CD4-positive, alpha-beta T cell (primary cell): ENCODE measurements at places on chromosomes 5 and 9.

- no peak for DNase-seq
Observed at GRCh38 chr9:79189511-79189924, 382.2 kb upstream of the TLE4 start.

GRCh38 chr5:168234133-168234532 lies 57.3 kb upstream of the WWC1 start:
- DNase-seq: no peak

GRCh38 chr5:58459146-58460001 lies 512 bp downstream of the PLK2 start:
- no peak for DNase-seq

DNA sequence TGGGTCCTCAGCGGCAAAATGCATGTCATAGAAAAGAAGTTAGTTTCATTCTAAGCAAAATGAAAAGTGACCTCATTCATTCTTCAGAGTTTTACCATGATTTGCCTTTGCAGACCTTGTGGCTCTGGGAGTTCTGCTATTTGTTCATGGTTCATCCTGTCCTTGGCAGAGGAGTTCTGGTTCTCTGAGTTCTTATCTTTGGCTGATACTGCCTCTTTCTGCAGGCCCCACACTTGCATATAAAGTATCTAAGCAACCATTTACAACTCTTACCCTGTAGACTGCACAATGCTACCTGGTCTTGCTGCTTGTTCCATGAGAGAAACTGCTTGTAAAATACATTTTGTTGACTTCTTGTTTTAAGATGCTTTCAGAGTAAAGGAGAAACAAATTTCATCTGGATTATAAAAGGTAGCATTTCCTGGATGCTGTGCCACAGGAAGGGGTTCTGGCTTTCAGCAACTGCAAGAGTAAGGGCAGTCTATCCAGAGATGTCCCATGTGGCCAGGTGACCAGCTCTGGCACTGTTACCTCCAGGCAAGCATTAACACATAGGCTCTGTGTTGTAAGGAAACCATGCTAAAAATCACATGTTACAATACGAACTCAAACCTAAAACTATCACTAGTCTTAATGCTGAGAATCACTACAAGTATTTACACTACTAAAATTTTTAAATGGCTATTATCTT lies 513.2 kb downstream of the SPOCK1 start:
- DNase-seq: no peak

DNA sequence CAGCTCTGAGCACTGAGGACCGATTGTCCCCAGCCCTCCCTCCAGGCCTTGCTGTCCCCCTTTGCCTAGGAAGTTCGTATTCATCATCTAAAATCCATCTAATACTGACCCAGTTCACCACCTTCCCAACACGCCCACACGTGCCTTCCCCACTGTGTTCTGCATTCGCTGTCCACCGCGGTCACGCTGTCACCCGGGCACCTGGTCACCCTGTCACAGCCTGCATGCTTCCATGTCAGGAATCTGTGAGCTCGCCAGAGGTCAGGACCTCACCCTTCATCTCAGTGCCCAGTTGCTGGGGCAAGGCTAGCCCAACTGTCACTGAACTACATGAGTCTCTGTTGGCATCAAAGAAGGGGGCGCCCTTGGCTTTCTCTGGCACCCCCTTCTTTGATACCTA lies 82.9 kb upstream of the RUFY1 start:
- DNase-seq: no peak

DNA sequence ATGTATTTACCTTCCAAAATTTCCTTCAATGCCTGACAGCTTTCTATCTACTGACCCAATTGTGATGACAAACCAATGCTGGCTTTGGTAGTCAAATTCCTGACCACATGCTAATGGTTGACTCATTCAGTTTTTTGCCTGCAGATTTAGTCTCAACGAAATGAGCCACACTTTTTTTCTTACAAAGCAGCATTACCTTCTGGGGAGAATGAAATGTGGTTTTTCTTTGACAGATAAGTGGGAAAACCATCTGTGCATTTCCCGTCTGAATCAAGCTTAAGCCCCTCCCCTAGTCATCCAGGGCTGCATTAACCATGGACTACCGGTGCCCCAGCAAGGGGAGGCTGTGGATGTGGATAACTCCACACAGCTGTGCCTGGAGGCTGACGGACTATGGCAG lies 99.6 kb upstream of the TAF11L2 start:
- DNase-seq: no peak

GRCh38 chr9:1871626-1872419 lies 143.3 kb upstream of the SMARCA2 start:
- DNase-seq: no peak

DNA sequence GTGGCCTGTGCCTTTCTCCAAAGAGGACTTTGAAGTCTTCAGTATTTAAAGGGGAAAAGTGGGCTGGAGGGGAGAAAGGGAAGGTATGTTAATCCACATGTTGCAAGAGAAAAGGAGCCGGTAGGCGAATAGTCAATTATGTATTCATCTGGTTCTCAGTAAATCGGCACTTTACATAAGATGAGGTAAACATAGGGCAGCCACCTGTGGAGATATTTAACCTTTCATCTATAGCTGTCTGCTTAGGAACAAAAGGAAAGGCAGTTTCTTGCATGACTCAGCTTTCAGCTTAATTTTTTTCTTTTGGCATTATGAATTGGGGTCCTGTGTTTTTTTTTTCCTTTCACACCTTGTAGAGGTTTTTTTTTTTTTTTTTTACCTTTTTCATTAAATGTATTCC lies 42.2 kb downstream of the FGD3 start:
- no peak for DNase-seq
